Stimulated activated memory B cell treated with anti-CD40 and anti-IgM and Interleukin-4, amounts not matched to agents 10 μg/mL and 1 μg/mL and 100 μg/mL, for 72 hours (primary cell): ENCODE measurements at places on chromosomes 2 and 18.

DNA sequence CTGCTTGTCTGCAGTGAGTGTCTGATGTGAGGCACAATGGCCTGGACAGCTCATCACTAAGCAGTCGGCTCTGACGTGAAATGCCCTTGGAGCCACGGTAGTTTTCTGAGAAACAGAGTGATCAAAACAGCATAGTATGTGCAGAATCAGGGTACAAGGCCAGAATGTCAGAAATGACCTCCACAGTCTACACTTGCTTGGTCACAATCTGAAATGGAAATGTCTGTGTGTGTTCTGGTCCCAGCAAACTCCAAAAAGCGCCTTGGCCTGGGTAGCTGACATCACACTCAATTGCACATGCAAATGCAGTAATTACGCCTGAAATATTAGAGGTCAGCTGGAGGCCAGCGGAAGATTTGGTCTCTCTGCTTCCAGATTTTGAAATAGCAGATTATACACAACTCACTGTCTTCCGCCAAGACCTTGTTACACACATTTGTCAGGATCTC is 95.4 kb downstream of the CTAGE1 start:
- ATAC-seq: no peak

DNA sequence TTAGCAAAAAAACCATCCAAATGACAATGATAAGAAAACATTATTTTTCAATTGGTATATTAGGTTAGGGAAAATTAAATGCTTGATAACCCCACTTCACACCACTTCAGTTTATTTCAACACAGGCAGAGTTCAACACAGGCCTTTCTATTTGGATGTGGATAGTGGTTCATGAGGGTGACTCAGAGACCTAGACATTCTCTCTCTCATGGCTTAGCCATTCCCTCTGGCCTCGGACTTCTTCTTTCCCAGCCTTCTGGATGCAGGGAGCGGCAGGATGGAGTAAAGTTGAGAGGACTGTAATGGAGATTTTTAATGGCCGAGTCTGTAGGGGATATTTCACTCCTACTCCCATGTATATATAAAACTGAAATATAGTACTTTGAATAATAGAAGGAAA is 109.7 kb downstream of the CTNNA2 start:
- ATAC-seq: no peak

- ATAC-seq: no peak
These were observed 104.2 kb downstream of the SH3BP4 start for GRCh38 chr2:235055891-235056516.

- ATAC-seq: no peak
These were observed 66.1 kb upstream of the ATP8B1 start for GRCh38 chr18:57869221-57869620.

GRCh38 chr2:30865243-30865642 is 58.0 kb upstream of the CAPN13 start:
- no peak for ATAC-seq

DNA sequence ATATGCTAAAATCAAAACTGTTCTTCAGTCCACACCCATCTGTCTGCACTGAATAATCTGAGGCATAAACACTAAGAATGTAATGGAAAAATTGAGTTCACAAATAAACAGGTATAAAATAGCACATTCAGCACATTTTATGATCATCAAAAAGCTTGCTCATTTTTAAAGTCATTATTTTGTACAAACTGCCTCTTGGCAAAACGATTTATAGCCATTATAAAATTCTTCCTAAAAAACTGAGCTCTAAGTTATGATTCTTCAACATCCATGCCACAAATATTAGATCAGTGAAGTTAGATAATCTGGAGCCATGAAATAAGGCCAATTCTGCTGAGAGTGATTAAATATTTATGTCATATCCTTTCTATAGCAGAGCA is 233.5 kb downstream of the DYM start:
- ATAC-seq: no peak

- no peak for ATAC-seq
These were observed 980.3 kb upstream of the CDH2 start for GRCh38 chr18:29157057-29157780.

- ATAC-seq: no peak
These were observed 59.7 kb downstream of the POLE4 start for GRCh38 chr2:75018162-75018561.

GRCh38 chr2:73133566-73134197 is 20.9 kb upstream of the RAB11FIP5 start:
- ATAC-seq: no peak

DNA sequence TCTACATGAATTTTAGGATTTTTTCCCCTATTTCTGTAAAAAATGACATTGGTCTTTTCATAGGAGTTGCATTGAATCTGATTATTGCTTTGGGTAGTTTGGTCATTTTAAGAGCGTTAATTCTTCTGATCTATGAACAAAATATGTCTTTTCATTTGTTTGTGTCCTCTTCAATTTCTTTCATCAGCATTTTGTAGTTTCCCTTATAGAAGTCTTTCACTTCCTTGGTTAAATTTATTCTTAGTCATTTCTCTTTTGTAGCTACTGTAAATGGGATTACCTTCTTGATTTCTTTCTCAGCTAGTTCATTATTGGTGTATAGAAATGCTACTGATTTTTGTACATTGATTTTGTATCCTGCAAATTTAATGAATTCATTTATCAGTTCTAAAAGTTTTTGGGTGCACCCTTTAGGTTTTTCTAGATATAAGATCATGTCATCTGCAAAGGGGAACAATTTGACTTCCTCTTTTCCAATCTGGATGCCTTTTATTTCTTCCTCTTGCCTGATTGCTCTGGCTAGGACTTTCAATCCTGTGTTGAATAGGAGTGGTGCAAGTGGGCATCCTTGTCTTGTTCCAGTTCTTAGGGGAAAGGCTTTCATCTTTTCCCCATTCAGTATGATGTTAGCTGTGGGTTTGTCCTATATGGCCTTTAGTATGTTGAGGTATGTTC is 36.6 kb upstream of the AAK1 start:
- ATAC-seq: no peak

DNA sequence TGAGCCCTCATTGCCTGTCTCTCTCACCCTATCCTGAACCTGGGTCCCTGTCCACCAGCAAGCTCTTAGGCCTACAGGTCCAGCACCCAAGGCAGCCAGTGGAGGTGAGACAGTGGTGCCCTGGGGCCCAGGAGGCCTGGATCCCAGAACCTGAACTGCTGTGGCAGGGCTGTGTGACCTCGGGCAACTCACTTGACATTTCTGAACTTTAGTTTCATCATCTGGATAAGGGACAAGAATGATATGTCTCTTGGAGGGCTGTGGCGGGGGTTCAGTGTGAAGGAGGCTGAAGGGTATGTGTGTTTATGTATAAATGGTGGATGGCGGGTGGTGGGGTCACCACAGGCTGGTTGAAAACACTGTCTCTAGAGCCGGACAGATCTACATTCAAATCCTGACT is 10.9 kb downstream of the CIB4 start:
- ATAC-seq: no peak

DNA sequence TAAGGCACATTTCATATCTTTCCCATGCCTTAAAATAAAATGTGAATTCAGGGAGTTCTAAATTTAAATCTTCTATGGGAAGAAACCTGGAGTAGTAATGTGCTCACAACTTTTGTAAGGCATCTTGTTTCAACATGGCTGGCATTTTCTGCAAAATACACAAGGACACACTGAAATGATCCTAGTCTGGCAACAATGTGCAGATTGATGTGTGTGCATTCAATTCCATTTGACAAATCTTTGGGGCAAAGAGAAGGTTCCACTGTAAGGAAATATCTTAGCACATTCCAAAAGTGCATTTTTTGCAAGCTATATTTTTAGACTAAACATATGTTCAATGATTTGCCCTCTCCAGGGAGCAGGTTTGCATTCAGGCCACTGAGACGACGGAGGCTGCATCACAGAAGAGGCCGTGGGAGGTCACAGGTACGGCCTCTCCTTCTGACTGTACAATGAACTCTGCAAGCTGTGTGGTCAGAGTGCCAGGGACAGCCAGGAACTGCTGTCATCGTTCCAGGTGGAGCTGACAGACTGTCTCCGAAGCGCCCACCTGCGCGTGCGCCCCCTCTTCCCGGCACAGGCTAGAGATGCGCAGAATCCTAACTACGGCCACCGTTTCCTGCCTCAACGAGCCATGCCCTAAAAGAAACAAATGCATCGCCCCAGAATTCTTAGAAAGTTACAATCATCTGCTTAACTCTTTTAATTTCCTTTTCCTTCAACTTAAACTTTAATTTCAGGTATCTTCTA is 149.2 kb upstream of the POU3F3 start:
- no peak for ATAC-seq

- peak; percentile 70 for ATAC-seq
These were observed at the start of gene RETREG2 for GRCh38 chr2:219177552-219178376. Gene RETREG2, plus strand, starts transcription at chr2:219178275. Its CDS starts 78 bp downstream, at chr2:219178353.
